ENCODE measurements at places on chromosomes 1 and 21. TPM values are rescaled to one million over a fixed set of nuclear protein-coding genes. Genes with fewer than 3 reads are reported as not detected.

DNA sequence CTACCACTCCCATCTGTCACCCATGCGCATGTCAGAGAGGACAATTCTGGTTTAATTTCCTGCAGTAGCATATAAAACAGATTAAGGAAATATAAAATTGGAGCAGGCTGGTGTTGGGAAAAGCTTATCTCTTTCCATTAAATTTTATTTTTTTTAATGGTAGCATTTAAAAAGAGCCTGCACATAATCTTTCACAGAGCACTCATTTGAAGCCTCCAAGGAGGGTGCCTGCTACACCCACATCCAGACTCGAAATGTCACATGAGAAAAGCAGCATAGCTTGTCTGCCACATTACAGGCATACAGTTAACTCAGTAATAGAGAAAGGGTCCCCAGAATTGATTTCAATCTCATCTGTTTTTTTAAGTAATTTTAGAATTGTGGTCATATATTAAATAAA is 599.0 kb downstream of the KIF26B start:
- no peak for DNase-seq

DNA sequence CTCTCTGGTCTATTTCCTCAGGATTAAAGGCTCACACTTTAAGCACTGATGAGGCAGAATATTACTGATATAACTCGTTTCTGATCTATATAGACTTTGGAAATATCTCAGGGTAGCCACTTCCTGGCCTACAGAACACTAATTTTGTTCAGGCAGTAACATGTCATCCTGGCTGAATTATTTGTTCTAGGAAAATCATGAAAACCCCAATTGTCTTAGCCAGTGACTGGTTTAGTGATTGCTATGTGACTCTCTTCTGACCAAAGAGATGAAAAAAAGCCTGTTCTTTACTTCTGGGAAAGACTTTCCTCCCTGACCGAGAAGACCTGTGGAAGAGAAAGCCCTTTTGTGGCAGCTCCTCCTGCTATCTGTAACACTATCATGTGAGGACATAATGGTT is 453.7 kb downstream of the SETD4 start:
- DNase-seq: no peak

GRCh38 chr21:33976082-33977016 is 60.7 kb upstream of the ATP5PO start:
- peak; percentile 68 for DNase-seq

DNA sequence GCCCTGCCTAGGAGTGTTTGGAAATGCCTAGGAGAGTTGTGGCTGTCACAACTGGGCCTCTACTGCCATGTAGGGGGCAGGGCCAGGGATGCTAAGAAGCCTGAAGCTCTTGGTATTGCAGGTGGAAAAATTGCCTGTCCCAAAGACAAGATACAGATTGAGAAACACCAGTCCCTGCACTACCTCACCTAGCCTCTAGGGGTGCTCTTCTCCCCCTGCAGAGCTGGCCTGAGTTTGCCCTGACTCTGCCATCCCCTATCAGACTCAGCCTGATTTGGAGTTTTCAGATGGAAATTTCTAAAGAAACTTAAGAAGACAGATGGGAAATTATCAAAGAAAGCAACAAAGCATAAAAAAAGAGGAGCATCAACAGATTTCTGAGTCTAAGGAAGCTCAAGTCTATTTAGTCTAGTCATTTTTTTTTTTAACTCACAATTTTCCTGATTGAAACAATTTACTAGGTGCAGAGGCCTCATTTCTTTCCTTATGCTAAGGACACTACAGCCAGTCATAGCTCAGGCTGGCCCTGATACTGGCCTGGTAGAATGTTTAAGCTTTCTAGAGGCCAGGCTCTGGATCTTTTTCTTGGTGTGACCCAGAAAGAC is 61.4 kb upstream of the LRRN2 start:
- no peak for DNase-seq

- DNase-seq: no peak
Measured at GRCh38 chr1:110708974-110709440, 34.3 kb upstream of the KCNA3 start.

- DNase-seq: no peak
Measured at GRCh38 chr1:56397409-56397808, 182.0 kb downstream of the PLPP3 start.

DNA sequence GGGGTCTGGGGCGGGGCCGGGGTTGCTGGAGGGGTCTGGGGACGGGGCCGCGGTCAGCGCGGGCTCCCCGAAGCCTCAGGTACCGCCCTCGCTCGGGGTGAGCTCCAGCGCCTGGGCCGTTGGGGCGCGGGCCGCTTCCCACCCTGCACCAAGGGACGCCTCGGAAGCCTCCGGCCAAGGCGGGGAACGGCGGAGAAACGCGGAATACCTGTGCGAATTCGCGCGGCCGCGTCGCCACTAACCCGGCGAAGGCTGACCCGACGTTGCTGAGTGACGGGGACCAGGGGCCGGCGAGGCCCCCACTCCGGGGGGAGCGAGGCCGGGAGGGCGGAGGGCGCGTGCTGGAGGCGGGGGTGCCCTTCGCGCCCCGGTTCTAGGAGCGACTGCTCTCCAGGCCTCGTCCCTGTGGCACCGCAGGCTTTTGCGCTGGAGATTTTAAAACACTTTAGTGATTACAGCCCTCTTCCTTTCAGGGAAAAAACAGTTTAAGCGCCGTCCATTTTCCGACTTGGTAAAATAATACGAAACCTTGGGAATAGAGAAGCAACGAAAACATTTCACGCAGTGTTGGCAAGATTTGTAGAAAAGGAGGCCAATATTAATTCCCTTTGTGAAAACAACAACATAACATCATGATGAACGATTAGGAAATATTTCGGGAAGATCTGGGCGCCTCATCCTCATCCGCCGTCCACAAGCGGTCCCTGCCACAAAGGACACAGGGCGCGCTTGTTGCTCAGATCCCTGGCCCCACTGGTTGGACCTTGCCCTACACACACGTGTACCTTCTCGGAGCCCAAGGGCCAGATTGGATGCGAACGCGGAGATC is 971 bp upstream of the GNG4 start:
- no peak for DNase-seq

GRCh38 chr1:153312570-153313186 is at the start of gene PGLYRP3:
PGLYRP3 (minus strand) TSS chr1:153312952; CDS start chr1:153310665, 2,287 bp downstream.
- no peak for DNase-seq

GRCh38 chr1:37660664-37661063 is 26.0 kb upstream of the RSPO1 start:
- no peak for DNase-seq

- no peak for DNase-seq
Measured at GRCh38 chr1:231407547-231408396, 14.3 kb downstream of the EGLN1 start.

DNA sequence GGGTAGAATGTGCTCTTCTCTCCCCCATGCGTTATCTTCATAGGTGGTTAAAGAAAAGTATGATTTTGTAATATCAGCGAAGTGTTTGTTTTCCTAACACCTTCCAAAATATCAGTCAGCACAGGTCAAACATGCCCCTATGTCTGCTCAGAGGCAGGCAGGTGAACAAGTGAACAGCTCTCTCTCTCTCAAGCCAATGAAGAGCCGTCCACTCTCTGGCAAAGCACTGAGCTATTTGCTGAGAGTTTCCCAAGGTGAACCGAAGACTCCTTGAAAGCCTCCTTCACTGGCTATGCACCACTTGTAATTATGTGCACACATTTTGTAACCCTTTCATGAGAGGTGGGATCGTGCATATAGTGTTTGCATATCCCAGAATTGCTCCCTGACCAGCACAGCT is 47.7 kb downstream of the ST6GALNAC3 start:
- DNase-seq: no peak

- DNase-seq: no peak
Measured at GRCh38 chr21:41148798-41149197, 19.2 kb upstream of the BACE2 start.

DNA sequence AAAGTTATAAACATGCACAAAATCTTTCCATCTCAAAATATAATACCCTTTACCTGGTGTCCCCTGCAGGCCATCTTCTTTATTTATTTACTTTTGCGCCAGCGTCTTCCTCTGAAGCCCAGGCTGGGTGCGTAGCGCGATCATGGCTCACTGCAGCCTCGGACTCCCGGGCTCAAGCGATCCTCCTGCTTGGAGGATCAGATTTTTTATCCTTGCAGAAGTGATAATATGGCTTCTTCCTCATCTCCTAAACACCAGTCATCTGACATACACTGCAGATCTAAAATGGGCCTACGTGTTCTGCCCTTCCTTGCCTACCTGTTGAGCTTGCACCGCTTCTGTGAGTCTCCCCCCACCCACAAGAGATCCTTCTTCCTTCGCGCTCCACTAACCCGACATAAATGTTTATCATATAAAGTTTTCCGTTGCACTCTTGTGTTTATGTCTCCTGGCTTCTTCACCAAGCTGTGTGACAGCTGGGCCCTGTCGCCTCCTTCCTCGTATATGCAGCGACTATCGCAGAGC is 506 bp upstream of the SRP9 start:
- no peak for DNase-seq

DNA sequence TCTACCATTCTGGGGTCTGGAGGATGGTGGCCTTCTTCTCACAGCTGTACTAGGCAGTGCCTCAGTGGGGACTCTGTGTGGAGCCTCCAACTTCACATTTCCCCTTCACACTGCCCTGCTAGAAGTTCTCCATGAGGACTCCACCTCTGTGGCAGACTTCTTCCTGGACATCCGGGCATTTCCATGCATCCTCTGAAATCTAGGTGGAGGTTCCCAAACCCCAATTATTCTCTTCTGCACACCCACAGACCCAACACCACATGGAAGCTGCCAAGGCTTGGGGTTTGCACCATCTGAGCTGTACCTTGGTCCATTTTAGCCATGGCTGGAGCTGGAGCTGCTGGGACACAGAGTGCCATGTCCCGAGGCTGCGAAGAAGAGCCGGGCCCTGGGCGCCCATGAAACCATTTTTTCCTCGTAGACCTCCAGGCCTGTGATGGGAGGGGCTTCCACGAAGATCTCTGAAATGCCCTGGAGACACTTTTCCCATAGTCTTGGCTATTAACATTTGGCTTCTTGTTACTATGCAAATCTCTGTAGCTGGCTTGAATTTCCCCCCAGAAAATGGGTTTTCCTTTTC is 170.5 kb downstream of the FOXD2 start:
- DNase-seq: no peak

GRCh38 chr21:38918607-38919346 is 113.0 kb downstream of the ETS2 start:
- no peak for DNase-seq

DNA sequence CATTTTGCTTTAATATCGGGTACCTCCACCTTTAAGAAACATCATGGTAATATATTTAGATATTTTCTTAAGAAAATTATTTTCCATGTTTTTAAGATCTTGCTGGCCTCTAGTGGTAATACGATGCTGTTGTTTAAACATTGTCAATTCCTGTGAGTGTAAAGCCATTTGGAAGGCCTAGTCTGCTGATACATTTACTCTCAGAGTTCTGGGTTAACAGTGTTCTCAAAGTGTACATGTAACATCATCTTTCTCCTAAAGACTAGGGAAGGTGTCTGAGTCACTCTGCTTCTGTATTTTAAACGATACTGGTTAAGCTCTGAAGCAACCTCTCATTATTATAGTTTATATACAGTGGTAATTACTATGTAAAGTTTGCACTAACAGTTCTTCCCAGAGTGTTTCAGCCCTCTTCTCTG is 189.1 kb downstream of the RASAL2 start:
- peak; percentile 26 for DNase-seq

DNA sequence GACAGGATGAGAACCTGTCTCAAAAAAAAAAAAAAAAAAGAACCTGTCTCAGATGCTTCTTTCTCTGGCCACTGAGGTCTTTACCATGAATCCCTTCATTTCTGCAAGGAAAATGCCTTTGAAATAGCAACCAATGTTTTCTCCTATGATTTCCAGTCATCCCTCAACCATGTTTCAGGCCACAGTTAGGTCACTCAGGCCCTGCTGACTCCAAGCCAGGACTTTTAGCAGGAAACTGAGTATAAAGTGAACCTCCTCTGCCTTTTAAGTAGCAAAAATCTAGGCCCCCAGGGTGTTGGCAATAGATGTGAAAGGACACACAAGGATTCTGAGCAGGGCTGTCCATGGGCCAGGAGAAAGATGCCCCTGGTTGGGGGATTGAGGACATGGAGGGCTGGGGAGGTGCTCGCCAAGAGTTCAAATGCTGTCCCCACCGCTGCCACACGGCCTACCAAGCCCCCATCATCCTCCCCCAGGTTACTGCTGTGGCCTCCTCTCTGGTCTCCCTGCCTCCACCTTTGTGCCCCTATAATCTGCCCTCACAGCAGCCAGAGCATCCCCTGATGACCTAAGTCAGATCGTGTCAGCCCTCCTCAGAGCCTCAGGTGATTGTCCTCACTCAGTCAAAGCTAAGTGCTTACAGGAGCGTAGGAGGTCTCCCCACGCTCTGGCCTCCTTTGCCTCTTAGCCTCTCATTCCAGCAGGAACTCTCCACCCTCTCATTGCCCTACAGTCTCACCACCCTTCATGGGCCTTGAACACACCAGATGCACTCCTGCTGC is 54.6 kb downstream of the MATN1 start:
- no peak for DNase-seq

GRCh38 chr1:50430010-50430405 is 6.8 kb upstream of the DMRTA2 start:
- DNase-seq: no peak

DNA sequence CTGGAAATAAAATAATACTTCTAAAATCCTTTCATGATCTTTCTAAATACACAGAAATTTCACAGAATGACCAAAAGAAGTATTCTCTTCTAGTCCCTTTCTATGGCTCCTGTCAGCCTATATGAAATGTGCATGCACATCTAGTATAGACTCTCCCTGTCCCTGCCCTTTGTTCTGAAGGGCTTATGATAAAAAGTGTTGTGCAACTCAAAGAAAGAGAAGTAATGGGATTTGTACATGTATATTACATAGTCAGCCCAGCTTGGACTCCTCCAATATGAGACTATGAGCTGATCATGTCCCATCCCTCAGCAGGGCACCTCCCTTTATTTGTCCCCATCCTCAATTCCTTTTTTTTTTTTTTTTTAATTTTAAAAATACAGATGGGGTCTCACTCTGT is 42.1 kb upstream of the LAX1 start:
- no peak for DNase-seq

- DNase-seq: no peak
Measured at GRCh38 chr1:99559166-99559565, 86.7 kb upstream of the PALMD start.

- DNase-seq: no peak
Measured at GRCh38 chr1:210070531-210070930, 132.5 kb downstream of the SYT14 start.

- DNase-seq: no peak
Measured at GRCh38 chr1:90396917-90397316, 320.2 kb downstream of the BARHL2 start.

Gene MAP3K6
- polyA plus RNA-seq: 14.9 TPM

Gene IRF6
- 0.83 TPM for polyA plus RNA-seq

Gene OR14K1
- polyA plus RNA-seq: not detected

Gene PBX1
- 55.4 TPM for polyA plus RNA-seq

Gene ICOSLG
- polyA plus RNA-seq: 10.6 TPM

Gene PKP1
- 11.1 TPM for polyA plus RNA-seq

Gene CDC14A
- 6.0 TPM for polyA plus RNA-seq

Gene AVPR1B
- 0.14 TPM for polyA plus RNA-seq

Measured in hindlimb muscle (tissue), 1 donor.